Ascending aorta (tissue), 2 donors: ENCODE measurements at places on chromosomes 1 and 21. TPM values are rescaled to one million over a fixed set of nuclear protein-coding genes. Genes with fewer than 3 reads are reported as not detected.

DNA sequence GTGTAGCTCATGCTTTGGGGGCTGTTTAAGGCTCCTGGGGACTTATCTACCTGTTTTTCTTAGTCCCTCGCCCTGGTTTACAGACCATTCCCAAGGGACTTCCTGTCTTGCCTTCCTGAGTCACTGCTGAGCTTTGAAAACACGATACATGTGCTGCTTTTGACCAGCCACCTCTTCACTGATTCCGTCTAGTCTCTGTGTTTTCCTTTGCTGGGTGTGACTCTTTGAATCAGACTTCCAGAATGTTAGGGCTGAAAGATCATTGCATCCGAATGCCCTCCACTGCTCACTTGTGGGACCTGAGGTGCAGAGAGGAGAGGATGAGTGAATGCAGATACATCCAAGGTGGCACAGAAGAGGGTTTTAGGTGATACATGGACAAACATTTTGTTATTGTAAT, 35.4 kb upstream of the CITED4 start:
- DNase-seq = no peak

GRCh38 chr1:159705904-159706256, 8.5 kb downstream of the CRP start:
- DNase-seq = no peak

DNA sequence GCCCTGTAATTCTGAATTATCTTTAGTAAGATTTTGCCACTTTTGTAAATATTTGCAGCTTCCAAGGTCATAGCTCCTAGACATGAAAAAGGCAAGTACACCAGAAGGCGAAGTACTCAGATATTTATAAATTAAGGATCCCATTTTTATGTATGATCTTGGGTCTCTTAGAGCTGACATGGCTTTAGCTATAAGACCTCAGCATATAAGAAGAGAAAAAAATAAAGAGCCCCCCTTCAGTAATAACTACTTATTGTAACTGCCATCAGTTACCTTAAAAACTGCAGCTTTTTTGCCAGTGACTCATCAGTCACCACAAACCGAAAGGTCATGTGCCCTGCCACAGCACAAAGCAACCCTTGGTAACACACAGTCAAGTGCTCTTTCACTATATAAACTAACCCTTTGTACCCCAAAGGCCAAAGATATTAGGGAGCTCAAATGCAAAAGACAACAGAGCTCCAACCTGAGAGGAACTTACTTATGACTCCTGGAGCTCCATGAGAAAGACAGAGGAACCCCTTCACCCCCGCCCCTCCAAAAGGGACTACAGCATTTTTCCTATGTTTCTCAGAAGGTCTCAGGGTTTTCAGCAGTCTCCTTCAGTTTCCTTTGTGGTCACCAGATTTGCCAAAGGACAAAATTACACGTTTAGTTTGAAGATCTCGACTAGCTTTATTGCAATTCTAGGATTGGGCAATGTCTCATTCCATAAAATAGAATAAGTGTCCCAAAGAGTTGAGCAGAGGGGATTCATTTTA, 219.8 kb upstream of the DUSP10 start:
- DNase-seq = no peak

- peak; percentile 61 for DNase-seq
Observed at GRCh38 chr1:234944439-234945344, 183.9 kb downstream of the TOMM20 start.

The RPTN gene
- not detected for total RNA-seq

The SPOCD1 gene
- 30.7 TPM for total RNA-seq

The NMNAT1 gene
- total RNA-seq = 7.9 TPM
